DND-41 (cell line): ENCODE measurements at places on chromosomes 2 and 18.

DNA sequence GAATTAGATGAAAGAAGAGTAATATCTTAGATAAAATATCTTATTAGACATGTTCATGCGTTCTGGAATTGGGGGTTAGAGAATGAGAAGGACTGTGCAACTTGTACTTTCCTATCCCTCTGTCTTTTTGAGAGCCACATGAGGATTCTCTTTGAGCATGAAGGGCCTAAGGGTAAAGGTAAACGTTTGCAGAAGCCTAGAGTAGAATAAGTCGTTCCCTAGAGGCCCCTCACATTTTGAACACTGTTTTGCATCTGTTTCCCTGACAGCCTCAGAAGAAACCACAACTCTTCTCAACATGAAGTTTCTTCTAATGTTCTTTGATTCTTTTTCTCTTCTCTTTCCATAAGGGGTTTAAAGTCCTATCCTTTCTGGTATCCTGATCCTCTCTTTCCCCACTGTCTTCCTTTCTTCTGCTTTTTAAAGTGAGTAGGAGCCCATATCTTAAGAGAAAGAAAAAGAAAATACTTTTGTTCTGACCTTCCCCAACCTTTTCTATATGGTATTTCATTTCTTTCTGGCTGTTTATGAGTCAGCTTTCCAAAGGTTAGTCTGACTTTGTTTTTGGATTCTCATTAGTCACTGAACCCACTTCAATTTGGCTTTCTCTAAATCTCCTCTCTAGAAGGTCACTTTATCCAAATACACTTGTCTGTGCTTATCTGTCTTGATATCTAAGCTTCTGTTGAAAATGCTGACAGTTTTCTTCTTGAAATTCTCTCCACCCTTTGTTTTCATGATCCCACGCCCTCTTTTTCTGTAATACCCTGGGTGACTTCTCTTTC, 34.8 kb downstream of the PPP1R1C start:
- DNase-seq, result no peak

GRCh38 chr2:146189541-146189940, 1655.3 kb upstream of the ACVR2A start:
- DNase-seq, result no peak

- DNase-seq, result no peak
These were observed 156.1 kb downstream of the TPGS2 start for GRCh38 chr18:36672437-36673344.

DNA sequence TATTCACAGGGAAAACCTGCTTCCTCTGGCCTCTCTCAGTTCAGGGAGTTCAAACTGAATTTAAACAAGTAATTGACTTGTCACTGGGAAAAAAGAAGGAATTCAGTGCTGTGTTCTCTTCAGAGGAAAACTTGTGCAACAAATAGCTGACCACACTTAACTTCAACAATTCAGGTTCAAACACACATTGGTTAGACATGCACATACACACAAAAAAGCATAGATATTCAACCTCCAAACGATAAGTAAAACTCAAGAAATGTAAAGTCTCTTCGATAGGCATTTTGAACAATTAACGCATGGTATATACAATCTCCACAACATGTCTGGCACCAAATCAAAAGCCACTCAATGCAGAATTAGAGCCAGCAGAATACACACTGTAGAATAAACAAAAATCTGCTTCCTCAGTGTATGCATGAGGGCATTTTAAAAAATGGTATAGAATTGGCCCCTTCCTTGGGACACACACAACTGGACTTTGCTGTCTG, 269.0 kb downstream of the TCF4 start:
- DNase-seq, result no peak

DNA sequence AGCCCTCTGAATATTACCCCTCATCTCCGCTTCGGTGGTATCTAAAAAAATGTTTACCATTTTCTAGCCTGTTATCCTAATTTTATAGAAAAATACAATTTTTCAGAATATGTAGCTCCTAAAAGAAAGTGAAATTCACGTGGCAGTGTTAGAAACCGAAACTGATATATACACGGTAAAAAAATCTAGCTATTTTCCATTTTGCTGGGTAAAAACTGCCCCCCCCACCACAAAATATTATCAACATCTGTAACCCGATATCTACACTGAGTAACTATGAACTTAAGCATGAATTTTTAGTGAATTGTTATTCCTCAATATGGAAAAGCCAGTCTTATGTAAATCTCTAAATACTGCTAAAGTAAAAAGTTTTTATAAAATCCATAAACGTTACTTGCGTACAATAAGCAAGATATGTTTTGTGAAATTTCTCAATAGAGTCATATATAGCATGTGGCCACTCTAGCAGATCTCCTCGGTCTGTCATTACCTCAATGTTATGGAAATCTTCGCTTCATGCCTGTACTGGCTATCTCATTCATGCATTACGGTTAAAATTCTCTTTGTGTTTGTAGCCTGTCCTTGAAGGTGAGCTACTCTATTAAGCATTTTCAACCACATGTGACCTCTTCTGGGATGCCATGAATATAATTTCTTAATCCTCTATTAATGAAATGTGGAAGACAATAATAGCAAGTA, 524.2 kb downstream of the TRIB2 start:
- no peak for DNase-seq

GRCh38 chr2:219772697-219773096, 145.3 kb downstream of the SLC4A3 start:
- DNase-seq, result no peak

- no peak for DNase-seq
These were observed 774.7 kb downstream of the METTL4 start for GRCh38 chr18:1796636-1797035.

- no peak for DNase-seq
These were observed 193.0 kb upstream of the THSD7B start for GRCh38 chr2:136572335-136572734.
